Large intestine (tissue), 12 donors: ENCODE measurements at places on chromosomes 7 and 10. TPM values are rescaled to one million over a fixed set of nuclear protein-coding genes. Genes with fewer than 3 reads are reported as not detected.
A peak's percentile ranks its signal among the peaks of the same experiment; 100 is the strongest.

- H3K4me3 ChIP-seq, result no peak overlapping the region
- H3K4me1 ChIP-seq, result peaks cover 29% of the 10 kb centered on the region
- H3K27me3 ChIP-seq, result no peaks in the 10 kb centered on the region
- no peaks in the 10 kb centered on the region for H3K36me3 ChIP-seq
- DNase-seq, result peak; percentile 39
Measured at GRCh38 chr10:84205049-84205852, 10.9 kb downstream of the CDHR1 start.

DNA sequence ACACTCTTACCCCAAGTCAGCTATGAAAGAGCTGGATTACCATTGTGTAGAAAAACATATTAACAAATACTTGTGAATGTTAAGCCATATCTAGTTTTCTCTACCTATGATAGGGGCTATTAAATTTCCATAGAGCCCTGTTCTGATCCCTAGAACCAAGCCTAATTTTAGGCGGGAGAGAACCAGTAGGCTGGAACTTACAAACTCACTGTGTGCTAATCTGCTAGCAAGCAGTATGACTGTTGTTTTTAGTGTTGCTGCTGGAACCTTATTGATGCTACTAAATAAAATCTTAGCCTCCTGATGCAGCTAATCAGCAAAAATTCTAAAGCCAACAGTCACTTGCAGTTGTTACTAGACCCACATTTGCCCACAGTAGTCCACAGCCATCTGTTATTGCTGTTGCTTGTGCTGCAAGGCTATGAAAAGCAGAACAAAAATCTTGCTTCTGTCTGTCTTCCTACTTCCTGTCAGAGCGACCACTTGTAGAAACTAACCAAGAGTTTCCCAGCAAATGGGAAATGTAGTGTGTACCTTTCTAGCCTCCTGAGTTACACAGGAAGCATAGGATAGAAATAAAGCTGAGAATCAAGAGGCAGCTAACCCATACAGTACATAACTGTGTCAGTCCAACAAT is 368.4 kb downstream of the ARL4A start:
- no peaks in the 10 kb centered on the region for H3K4me1 ChIP-seq
- no peaks in the 10 kb centered on the region for H3K36me3 ChIP-seq
- no peak overlapping the region for H3K27ac ChIP-seq
- H3K4me3 ChIP-seq, result no peak overlapping the region
- H3K27me3 ChIP-seq, result no peaks in the 10 kb centered on the region

GRCh38 chr7:151503902-151504714 is 15.6 kb downstream of the RHEB start:
- no peaks in the 10 kb centered on the region for H3K27me3 ChIP-seq
- H3K36me3 ChIP-seq, result no peaks in the 10 kb centered on the region
- no peak overlapping the region for H3K27ac ChIP-seq
- DNase-seq, result no peak

- no peaks in the 10 kb centered on the region for H3K27me3 ChIP-seq
- no peak overlapping the region for H3K4me3 ChIP-seq
- no peak overlapping the region for H3K27ac ChIP-seq
- H3K4me1 ChIP-seq, result no peaks in the 10 kb centered on the region
- DNase-seq, result no peak
- no peaks in the 10 kb centered on the region for H3K36me3 ChIP-seq
Measured at GRCh38 chr7:11486271-11486670, 345.7 kb downstream of the THSD7A start.

DNA sequence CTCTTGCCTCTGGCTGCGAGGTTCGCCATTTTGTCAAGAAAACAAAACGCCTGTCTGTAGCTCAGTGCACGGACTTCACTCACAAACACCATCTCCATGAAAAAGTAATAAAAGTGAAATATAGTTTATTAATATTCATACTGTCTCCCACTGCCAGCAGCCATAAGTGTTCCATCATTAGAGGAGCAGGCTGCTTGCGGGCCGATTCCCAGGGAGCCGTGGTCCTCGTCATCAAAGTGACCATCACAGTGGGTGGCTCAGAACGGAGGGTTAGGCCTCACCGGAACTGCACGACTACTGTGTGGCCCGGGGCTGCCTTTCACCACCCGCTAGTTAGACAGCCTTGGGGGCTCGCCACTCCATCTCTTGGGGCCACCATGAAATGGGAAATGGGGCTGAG is 82.7 kb downstream of the HIPK2 start:
- H3K27me3 ChIP-seq, result no peaks in the 10 kb centered on the region
- H3K4me1 ChIP-seq, result peaks cover 11% of the 10 kb centered on the region
- DNase-seq, result no peak
- H3K4me3 ChIP-seq, result no peak overlapping the region
- no peak overlapping the region for H3K27ac ChIP-seq

DNA sequence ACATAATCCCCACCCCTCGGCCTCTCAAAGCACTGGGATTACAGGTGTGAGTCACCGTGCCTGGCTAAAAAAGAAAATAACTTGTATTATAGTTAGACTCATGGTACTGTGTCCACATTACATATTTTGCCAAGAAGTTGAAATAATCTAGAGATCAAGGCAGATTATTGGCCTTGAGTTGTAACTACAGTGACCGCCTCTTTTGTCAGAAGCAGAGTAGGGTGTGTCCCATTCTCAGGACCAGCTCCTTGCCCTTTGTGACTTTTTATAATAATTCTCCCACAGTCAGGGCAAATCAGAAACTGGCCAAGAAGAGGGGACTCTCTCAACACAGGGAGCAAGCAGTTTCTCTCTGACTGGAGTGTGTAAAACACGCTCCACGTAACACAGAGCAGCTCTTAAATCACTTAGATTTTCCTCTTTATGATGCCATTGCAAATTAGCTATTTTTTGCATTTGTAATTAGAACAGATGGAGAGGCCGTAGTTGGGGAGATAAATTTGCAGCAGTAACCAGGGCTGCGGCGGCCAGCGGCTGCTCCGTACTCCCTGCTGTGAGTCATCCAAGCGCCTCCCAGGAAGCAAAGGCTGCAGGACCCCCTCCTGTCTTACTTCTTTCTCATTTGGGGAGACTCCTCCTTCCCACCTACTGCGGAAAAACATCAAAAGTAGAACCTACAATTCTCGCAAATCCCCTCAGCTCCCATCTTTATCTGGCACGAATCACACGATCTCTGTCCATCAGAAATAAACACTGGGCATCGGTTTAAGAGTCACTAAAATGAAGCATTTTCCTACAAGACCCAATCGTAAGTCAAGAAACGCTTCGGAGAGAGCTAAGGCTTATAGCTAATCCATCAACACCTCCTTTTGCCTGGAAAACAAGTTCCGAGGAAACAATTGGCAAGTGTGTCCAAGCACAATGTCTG is 32.1 kb upstream of the MSRB2 start:
- H3K27ac ChIP-seq, result no peak overlapping the region
- H3K4me3 ChIP-seq, result no peak overlapping the region
- H3K36me3 ChIP-seq, result no peaks in the 10 kb centered on the region
- no peak for DNase-seq
- H3K4me1 ChIP-seq, result peaks cover 10% of the 10 kb centered on the region
- H3K27me3 ChIP-seq, result no peaks in the 10 kb centered on the region

- no peak for DNase-seq
- H3K4me1 ChIP-seq, result peaks cover under 1% of the 10 kb centered on the region
- H3K4me3 ChIP-seq, result no peak overlapping the region
- H3K27me3 ChIP-seq, result no peaks in the 10 kb centered on the region
Measured at GRCh38 chr7:155948423-155948822, 136.2 kb upstream of the SHH start.

- H3K27ac ChIP-seq, result no peak overlapping the region
- H3K27me3 ChIP-seq, result no peaks in the 10 kb centered on the region
- H3K36me3 ChIP-seq, result peaks cover 15% of the 10 kb centered on the region
- no peaks in the 10 kb centered on the region for H3K4me1 ChIP-seq
- DNase-seq, result no peak
Measured at GRCh38 chr7:77606562-77606961, 69.5 kb downstream of the PTPN12 start.

- H3K27ac ChIP-seq, result no peak overlapping the region
- H3K4me3 ChIP-seq, result no peak overlapping the region
- H3K4me1 ChIP-seq, result no peaks in the 10 kb centered on the region
- no peak for DNase-seq
Measured at GRCh38 chr7:101859411-101860106, 42.1 kb downstream of the CUX1 start.

GRCh38 chr10:2118201-2118600 is 380.9 kb upstream of the ADARB2 start:
- H3K27me3 ChIP-seq, result no peaks in the 10 kb centered on the region
- no peak overlapping the region for H3K4me3 ChIP-seq
- no peak overlapping the region for H3K27ac ChIP-seq
- H3K4me1 ChIP-seq, result no peaks in the 10 kb centered on the region
- DNase-seq, result no peak
- no peaks in the 10 kb centered on the region for H3K36me3 ChIP-seq

DNA sequence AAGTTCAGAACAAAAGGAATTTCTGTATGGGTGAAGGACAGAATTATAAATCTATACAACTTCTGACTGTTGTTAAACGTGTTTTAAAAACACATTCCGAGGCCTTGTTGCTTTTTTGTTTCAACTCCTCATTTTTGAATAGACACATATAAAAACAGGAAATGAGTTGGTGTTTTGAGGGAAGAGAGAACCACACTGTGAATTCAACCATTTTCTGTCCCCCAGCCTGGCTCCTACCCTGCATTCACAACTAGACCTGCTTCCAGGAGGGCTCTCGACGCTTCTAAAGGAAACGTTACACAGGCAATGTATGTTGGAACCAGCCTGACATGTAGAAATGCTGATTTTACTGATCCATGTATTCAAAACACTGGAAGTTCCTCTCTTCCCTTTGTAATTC is 76.5 kb downstream of the OR13A1 start:
- H3K27me3 ChIP-seq, result no peaks in the 10 kb centered on the region
- H3K36me3 ChIP-seq, result no peaks in the 10 kb centered on the region
- no peak overlapping the region for H3K27ac ChIP-seq
- no peaks in the 10 kb centered on the region for H3K4me1 ChIP-seq
- DNase-seq, result no peak

- no peaks in the 10 kb centered on the region for H3K4me1 ChIP-seq
- H3K4me3 ChIP-seq, result peak overlapping the region; percentile 10
- peaks cover 7% of the 10 kb centered on the region for H3K27me3 ChIP-seq
Measured at GRCh38 chr10:104680467-104681401, 39.6 kb downstream of the SORCS3 start.

- no peaks in the 10 kb centered on the region for H3K36me3 ChIP-seq
- H3K27me3 ChIP-seq, result no peaks in the 10 kb centered on the region
- DNase-seq, result no peak
- H3K27ac ChIP-seq, result no peak overlapping the region
- H3K4me1 ChIP-seq, result no peaks in the 10 kb centered on the region
Measured at GRCh38 chr7:64874562-64875250, 28.4 kb upstream of the ZNF273 start.

GRCh38 chr7:78015574-78016260 is 217.1 kb downstream of the PHTF2 start:
- H3K27me3 ChIP-seq, result no peaks in the 10 kb centered on the region
- peak overlapping the region; percentile 0 for H3K27ac ChIP-seq
- H3K4me3 ChIP-seq, result no peak overlapping the region
- DNase-seq, result peak; percentile 42

GRCh38 chr7:36852017-36852416 is 127.7 kb upstream of the AOAH start:
- no peak for DNase-seq
- no peaks in the 10 kb centered on the region for H3K4me1 ChIP-seq
- no peaks in the 10 kb centered on the region for H3K36me3 ChIP-seq
- no peaks in the 10 kb centered on the region for H3K27me3 ChIP-seq

- peaks cover 25% of the 10 kb centered on the region for H3K27me3 ChIP-seq
- H3K4me3 ChIP-seq, result no peak overlapping the region
- H3K27ac ChIP-seq, result no peak overlapping the region
- no peak for DNase-seq
- no peaks in the 10 kb centered on the region for H3K4me1 ChIP-seq
Measured at GRCh38 chr7:76220185-76221057, 18.7 kb downstream of the SRRM3 start.

DNA sequence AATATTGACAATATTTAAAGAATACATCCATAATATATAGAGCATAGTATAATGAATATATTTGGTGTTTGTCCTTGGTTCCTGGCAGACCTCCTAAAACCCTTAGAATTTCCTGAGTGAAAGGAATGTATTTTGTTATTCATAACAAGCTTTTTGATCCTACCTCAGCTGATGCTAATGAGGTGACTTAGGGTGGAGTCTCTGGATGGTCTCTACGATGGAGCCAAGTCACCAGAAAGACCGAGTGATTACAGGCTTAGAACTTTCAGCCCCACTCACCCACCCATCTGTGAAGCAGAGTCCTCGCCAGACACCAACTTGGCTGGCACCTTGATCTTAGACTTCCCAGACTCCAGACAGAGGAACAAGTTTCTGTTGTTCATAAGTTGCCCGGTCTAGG is 35.9 kb downstream of the UPF2 start:
- no peak for DNase-seq
- H3K4me3 ChIP-seq, result no peak overlapping the region
- no peaks in the 10 kb centered on the region for H3K4me1 ChIP-seq
- H3K27me3 ChIP-seq, result no peaks in the 10 kb centered on the region
- H3K36me3 ChIP-seq, result peaks cover 38% of the 10 kb centered on the region
- H3K27ac ChIP-seq, result no peak overlapping the region

GRCh38 chr10:75450075-75450445 is 18.6 kb downstream of the LRMDA start:
- H3K4me1 ChIP-seq, result peaks cover 7% of the 10 kb centered on the region
- no peaks in the 10 kb centered on the region for H3K36me3 ChIP-seq
- H3K4me3 ChIP-seq, result no peak overlapping the region
- H3K27me3 ChIP-seq, result no peaks in the 10 kb centered on the region
- no peak for DNase-seq

GRCh38 chr7:118995350-118995749 is 770.8 kb downstream of the ANKRD7 start:
- no peaks in the 10 kb centered on the region for H3K36me3 ChIP-seq
- H3K27me3 ChIP-seq, result no peaks in the 10 kb centered on the region
- DNase-seq, result no peak
- H3K4me3 ChIP-seq, result no peak overlapping the region
- no peak overlapping the region for H3K27ac ChIP-seq

GRCh38 chr7:71636329-71636728 is 504.4 kb downstream of the GALNT17 start:
- DNase-seq, result peak; percentile 57
- H3K27ac ChIP-seq, result no peak overlapping the region
- H3K4me3 ChIP-seq, result no peak overlapping the region
- H3K36me3 ChIP-seq, result no peaks in the 10 kb centered on the region

GRCh38 chr10:88062798-88063472 is 199.5 kb downstream of the PTEN start:
- H3K36me3 ChIP-seq, result no peaks in the 10 kb centered on the region
- DNase-seq, result peak; percentile 31
- peak overlapping the region; percentile 41 for H3K27ac ChIP-seq
- H3K27me3 ChIP-seq, result no peaks in the 10 kb centered on the region
- H3K4me1 ChIP-seq, result peaks cover 21% of the 10 kb centered on the region
- H3K4me3 ChIP-seq, result no peak overlapping the region

The CXCL12 gene
- polyA plus RNA-seq, result 46.6 TPM

The INA gene
- polyA plus RNA-seq, result 16.9 TPM

The FFAR4 gene
- 0.51 TPM for polyA plus RNA-seq

The CC2D2B gene
- polyA plus RNA-seq, result 1.2 TPM

The MSS51 gene
- polyA plus RNA-seq, result 3.6 TPM

The TEX36 gene
- 0.07 TPM for polyA plus RNA-seq

The PRKG1 gene
- polyA plus RNA-seq, result 12.0 TPM

The ENKUR gene
- 2.6 TPM for polyA plus RNA-seq

The DPP6 gene
- 7.8 TPM for polyA plus RNA-seq

The VAX1 gene
- polyA plus RNA-seq, result not detected

The ZMIZ1 gene
- polyA plus RNA-seq, result 40.1 TPM

The NME8 gene
- 0.04 TPM for polyA plus RNA-seq

The NODAL gene
- polyA plus RNA-seq, result 0.33 TPM

The AKR1D1 gene
- 4.4 TPM for polyA plus RNA-seq

The CUBN gene
- polyA plus RNA-seq, result 73.9 TPM

The MSMB gene
- polyA plus RNA-seq, result 0.25 TPM

The PLXDC2 gene
- 19.0 TPM for polyA plus RNA-seq
